Activated CD4-positive, alpha-beta T cell treated with anti-CD3 and anti-CD28 coated beads for 48 hours (primary cell): ENCODE measurements at places on chromosomes 11 and 22.

- DNase-seq: no peak
These were observed 968 bp upstream of the TMEM109 start for GRCh38 chr11:60912851-60913528.

DNA sequence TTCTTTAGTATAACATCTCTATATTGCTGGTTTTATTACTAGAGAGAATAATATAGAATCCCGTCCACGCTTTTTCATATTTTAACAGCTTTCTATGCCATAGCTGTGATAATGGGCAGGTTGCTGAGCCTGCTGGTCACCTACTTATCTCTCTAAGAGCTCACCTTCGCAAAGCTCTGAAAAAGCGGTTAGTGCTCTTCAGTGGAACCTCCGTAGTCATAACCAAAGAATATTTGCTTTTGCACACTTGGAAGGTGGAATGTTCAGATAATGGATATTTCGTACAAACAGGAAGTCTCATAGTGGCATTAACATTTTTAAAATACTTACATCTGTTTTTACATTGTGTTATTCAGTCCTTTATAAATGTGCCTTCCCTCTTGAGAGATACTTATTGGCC is 388.9 kb upstream of the ANO3 start:
- no peak for DNase-seq

- DNase-seq: peak; percentile 9
These were observed 13.9 kb upstream of the TP53AIP1 start for GRCh38 chr11:128956401-128957201.

DNA sequence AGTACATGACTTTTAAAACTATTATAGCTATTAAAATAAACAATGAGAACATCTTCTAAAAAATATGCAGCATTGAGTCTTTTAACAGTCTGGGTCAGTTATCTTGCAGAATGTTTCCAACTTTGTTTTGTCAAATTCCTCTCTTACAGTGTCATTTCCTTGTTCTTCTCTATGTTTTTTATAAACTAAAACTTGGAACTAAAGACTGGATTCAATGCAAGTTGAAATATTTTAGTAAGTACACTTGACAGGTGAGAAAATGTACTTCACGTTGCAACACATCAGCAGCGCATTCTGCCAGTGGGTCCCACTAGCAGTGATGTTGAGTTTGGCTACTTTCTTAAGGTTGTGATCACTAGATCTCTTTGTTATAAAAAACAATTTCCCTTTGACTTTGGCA is 1407.6 kb upstream of the RAG2 start:
- no peak for DNase-seq

GRCh38 chr11:111986589-111986988 is 38.6 kb upstream of the DLAT start:
- no peak for DNase-seq

DNA sequence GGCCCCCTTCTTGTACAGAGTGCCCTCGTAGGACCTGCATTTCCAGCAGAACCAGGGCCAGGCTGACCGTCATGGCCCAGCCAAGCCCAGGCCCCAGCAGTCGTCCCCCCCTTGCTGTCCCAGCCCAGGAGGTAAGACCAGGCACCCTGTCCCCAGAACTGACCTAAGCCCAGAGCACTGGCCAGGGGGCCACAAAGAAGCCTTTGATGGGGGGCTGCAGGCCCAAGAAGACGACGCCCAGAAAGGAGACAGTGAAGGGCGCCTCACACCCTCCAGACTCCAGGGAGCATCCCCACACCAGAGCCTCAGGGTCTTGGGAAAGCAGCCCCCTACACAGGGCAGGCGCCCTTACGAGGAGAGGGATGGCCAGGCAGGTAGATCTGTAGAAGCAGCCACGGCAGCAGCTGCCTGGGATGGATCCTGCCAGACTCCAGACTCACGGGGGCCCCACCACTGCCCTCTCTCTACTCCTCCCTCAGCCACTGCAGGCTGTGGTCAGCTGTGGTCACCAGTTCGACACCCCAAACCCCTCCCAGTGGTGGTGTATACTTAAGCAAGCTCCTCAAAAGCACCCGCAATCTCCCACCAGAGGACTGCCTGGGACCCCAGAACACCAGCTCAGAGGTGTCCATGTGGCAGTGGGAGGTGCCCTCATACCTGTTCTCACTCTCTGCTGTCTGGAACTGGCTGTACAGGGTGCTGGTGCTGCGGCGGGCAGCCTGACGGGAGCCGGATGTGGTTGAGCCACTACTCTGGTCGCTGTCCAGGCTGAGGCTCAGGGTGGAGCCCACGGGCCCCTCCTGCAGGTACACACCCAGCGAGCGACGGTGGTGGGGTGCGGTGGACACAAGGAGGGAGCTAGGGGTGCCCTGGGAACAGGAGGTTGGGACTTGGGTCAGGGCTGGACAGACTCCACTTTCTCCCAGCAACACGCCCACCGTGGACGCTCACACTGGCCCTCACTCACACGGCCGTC is 27.0 kb downstream of the SBF1 start:
- DNase-seq: no peak

GRCh38 chr11:93831343-93832127 is 18.9 kb downstream of the VSTM5 start:
- no peak for DNase-seq

DNA sequence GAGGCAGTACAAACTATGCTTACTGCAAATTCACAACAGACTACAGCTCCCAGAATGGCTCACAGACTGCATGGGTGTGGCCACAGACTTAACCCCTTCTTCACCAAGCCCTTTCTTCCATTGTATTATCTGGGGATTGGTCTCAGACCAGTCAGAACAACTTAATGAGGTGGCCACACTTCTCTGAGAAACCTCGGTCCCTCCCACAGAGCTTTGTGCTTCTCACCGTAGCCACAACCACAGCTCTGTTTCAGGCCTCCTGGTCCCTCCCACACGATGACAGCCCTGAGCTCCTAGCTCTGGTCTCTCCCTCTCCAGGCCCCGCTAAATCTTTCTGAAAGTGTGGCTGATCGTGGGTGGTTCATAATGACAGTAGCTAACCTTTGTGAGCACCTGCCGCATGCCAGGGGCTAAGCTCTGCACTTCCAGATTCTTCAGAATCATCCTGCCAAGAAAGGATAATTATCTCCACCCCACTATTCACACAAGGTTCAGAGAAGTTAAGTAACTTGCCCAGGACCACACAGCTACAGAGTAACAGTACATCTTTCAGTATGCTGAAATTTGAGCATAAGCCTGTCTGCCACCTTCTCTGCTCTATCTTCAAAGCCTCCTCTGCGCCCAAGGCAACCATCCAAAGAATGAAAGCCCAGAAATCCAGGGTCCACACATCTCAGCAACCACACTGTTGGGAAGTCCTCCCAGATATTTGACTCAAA is 5.4 kb downstream of the PDE2A start:
- DNase-seq: peak; percentile 84

- DNase-seq: no peak
These were observed 976.9 kb upstream of the TENM4 start for GRCh38 chr11:80417681-80418080.

DNA sequence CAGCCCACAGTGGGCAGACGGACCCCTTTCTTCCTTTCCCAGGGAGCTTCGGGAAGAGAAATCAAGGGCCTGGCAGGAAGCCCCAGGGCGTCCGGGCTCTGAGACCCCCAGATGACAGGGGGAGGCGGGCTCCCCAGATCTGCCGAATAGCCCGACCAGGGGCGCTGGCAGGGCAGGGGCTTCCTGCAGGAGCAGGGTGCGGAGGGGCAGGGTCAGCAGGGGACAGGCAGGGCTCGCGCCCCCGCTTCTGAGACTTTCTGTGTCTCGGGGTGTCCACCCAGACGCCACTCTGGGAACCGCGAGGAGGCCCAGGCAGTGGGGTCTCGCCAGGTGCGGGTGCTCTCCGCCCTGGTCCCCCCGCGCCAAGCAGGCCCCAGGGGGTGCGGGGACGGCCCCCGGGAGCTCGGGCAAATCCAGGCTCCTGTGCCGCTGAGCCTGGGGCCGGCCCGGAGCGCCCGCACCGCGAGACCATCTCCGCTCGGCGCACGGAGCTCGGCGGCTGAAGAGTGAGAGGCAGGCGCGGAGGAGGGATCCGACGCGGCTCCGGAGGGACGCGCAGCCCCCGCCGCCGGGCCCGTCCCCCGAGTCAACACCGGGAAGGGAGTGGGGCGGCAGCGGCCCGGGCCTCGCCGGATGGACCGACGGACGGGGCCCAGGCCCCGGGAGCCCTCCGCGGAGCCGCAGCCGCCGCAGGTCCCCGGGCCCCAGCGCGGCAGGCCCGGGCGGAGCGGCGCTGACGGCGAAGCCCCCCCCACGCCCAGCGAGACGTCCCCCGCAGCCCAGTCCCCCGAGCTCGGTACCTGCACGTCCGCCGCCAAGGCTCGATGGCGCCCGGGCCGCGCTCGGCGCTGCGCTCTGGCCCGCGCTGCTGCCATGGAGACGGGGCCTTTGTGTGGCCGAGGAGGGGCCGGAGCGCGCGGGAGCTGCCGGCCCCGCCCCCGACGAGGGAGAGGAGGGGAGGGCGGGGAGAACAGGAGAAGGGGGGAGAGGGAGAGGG is at the start of gene PLXNB2:
Gene PLXNB2 (minus strand): TSS at position 894 of the 997 bp plus-strand sequence. CDS start 17,062 bp downstream, outside the sequence.
- DNase-seq: peak; percentile 28

GRCh38 chr11:62539238-62539925 is 7.2 kb downstream of the AHNAK start:
- DNase-seq: peak; percentile 72

- DNase-seq: no peak
These were observed 3.0 kb downstream of the TRIM68 start for GRCh38 chr11:4605057-4605456.

DNA sequence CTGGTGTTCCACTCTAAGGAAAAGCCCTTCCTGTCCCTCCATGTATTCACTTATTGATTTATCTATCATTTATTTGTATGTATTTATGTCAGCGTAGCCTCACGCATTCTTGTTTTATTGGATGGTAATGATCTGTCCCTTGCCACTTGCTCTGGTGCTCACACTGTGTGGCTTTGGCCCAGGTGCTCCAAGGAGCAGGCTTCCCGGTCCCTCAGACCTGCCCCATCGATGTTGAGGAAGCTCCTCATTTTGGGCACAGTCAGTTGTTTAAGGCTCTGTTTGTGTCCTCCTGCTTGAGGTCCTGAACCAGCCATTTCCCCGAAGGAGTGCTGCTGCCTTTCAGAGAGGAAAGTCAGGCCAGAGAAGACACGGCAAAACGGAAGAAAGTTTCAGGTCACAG is 1485.4 kb downstream of the TBC1D22A start:
- DNase-seq: no peak

- DNase-seq: no peak
These were observed 17.0 kb downstream of the EXPH5 start for GRCh38 chr11:108576523-108576922.

GRCh38 chr22:19823191-19823901 is 31.3 kb downstream of the GNB1L start:
- DNase-seq: no peak

- DNase-seq: no peak
These were observed 176.2 kb downstream of the SBF2 start for GRCh38 chr11:10117709-10118351.

GRCh38 chr22:43206509-43207161 is 19.7 kb upstream of the TTLL12 start:
- no peak for DNase-seq

DNA sequence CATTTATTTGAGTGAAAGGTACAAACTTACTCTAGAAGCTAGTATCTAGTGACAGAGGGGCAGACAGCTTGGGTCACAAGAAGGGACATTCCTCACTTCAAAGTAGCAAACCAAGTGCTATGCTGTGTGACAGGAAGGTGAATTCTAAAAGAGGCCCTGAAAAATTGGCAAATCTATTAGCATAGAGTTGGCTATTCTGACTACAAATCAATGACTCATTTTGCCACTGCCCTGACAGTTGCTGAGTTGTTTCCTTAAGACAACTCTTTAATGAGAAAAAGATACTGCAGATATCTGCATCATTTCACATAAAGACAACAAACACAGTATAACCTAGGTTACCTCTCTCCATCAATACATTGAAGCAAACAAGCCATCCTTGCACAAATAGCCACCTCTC is 524.0 kb upstream of the LRRC4C start:
- DNase-seq: no peak

DNA sequence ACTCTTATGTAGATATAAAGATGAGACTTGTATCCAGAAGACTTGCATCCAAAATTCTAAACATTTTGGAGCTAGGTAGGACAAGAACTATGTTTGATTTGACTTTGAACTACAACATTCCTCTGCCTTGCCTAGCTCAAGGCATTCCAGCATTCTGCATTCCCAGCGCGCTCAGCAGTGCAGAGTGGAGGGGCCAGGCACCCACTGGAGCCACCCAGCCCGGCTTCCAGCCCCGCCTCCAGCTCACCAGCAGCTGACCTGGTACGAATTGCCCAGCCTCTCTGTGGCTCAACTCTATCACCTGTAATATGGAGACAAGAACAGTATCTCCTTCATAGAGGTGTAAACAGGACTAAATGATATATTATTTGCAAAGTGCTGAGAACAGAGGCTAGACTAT is 28.8 kb downstream of the PRDM10 start:
- no peak for DNase-seq

DNA sequence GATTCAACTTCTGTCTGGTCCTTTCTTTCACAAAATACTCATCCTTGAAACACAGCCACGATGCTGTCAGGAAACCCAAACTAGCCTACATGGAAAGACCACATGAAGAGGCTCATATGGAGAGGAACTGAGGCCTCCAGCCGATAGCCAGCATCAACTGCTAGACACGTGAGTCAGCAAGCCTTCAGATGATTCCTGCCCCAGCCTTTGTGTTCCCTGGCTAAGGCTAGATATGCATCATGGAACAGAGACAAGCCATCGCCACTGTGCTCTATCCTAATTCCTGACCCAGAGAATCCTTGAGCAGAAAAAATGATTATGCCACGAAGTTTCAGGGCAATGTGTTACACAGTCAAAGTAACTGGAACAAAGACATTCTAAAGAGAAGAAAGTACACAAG is 75.5 kb downstream of the ENTHD1 start:
- DNase-seq: no peak

- DNase-seq: no peak
These were observed 1.2 kb downstream of the MSANTD2 start for GRCh38 chr11:124798991-124799347.

DNA sequence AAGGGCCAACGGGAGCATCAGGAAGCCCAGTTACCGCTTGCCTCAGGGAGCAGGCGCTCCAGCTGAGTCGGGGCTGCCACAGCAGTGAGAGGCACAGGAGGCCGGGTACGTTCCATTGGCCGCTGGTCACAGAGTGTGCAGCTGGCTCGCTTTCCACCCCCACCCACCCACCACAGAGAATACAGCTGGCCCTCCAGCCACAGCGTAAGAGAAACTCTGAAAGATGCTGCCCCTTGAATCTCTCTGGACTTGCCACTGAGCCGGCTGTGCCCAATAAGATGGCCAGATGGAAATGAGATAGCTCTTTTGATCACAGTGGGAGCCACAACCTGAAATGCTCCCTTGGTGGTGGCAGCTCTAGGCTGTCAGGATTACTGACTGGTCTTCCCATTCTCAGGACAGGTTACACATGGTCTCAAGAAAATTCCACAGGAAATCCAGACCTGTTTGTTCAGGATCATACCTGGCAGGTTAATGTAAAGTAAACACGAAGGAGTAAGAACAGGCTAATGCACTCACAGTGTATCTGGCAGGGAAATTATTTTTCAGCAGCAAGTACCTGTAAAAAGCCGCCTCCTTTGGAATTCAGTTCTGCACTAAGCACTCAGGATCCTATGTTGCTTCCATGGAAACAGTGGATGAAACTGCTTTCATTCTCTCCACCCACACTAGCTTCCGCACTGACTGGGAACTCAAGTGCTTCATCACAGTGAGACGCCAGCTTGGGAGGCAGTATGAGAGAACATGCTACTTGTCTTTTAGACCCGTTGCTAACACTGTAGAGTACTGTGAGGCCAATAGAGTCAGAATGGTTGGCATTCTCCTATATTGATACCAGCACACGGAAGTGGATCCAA is 16.5 kb downstream of the SIAE start:
- DNase-seq: no peak

- DNase-seq: no peak
These were observed 1.7 kb upstream of the SLC29A2 start for GRCh38 chr11:66373265-66373664.
